Activated CD4-positive, alpha-beta T cell treated with anti-CD3 and anti-CD28 coated beads, Interleukin-10, Interleukin-2, amounts not matched to agents 100 ng/mL and 50 ng/mL, durations not matched to agents 16 hours and 8 hours (primary cell): ENCODE measurements at places on chromosomes 5 and 9.

- DNase-seq, result no peak
Measured at GRCh38 chr5:74056789-74057164, 430.8 kb downstream of the ARHGEF28 start.

DNA sequence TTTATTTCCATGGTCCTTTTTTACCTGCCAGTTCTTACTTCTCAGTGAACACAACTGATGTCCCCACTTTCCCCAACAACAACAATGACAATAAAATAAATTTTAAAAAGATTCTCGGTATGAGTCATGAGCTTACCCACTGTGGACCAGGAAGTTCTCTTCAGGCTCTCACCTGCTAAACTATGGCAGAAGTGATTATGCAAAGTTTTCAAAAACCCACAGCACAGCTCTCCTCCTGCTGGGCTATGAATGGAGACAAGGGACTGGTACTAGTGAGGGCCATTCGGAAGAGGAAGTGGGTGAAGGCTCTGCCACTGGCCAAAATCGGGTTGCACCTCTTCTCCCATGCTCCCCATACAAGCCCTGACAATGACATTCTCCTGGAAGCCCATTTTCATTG, 429.4 kb downstream of the PIK3R1 start:
- DNase-seq, result no peak

GRCh38 chr5:172668594-172669071, 27.6 kb downstream of the NEURL1B start:
- DNase-seq, result no peak

DNA sequence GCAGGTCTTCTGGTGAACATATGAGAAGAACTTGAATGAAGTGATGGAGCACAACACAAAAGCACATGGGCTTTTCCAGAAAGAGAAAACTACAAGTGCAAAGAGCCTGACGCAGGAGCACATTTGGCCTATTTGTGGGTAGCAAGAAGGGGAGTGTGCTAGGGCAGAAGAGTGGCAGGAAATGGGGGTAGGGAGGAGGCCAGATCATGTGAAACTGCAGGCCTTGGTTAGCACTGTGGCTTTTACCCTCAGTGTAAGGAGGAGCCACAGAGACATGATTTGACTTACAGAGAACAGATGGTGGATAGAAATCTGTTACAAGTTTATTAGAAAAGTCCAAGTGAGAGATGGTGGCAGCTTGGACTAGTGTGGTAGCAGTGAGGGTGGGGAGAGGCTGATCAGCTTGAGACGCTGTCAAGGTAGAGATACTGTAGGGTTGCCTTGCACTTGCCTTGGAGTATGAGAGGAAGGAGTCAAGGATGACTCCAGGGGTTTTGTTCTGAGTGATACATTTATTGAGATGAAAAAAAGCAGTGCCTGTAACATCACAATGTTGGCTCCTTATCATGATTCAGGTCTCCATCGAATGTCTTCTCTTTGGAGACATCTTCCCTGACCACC, 126.7 kb downstream of the PPP2R2B start:
- peak; percentile 80 for DNase-seq

DNA sequence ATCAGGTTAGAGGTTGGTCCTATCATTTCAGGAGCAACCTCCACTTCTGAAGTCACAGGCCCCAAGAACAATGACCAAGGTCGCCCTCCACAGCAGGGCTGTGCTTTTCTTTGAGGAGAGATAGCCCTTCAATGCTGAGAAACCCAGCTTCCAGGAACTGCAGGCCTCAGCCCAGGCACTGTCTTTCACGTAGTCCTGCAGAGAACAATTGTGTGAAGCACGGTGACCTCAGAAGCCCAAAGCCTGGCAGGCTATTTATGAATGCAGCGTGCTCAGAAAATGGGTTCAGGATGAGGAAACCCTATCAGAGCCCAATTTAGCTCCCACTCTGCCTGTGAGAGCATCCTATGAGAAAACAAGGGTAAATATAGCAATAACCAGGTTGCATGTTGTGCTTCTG, 388.3 kb downstream of the PLK2 start:
- DNase-seq, result no peak
